ENCODE measurements at places on chromosomes 1 and 21.

GRCh38 chr21:27550287-27550686 is 583.4 kb upstream of the ADAMTS5 start:
- no peak for ATAC-seq

GRCh38 chr1:11337580-11338073 is 64.6 kb downstream of the UBIAD1 start:
- peak; percentile 55 for ATAC-seq

DNA sequence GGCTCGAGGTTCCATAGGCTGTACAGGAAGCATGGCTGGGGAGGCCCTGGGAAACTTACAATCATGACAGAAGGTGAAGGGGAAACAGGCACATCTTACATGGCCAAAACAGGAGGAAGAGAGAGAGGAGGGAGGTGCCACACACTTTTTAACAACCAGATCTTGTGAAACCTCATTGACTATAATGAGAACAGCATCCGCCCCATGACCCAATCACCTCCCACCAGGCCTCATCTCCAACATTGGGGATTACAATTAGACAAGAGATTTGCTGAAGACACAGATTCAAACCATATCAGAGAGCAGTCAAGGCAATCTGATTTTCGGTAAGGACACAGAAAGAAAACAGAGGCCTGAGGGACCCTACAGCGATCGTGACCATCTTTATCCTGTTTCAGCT is 41.7 kb downstream of the TNFRSF9 start:
- ATAC-seq = no peak

DNA sequence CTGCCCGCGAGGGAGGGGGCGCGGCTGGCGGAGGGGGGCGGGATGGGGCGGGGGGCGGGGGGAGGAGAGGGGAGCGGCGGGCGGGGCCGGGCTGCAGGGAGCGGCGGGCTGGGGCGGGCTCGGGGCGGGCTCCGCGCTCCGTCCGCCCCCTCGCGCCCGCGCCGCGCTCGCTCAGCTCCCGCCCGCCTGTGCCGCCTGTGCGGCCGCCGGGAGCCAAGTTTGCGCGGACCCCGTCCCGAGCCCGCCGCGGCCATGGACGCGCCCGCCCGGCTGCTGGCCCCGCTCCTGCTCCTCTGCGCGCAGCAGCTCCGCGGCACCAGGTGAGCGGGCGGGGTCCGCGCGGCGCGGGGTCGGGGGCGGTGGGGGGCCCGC is at the start of gene GABRD:
Gene GABRD, plus strand, starts transcription at position 174 of the 372 bp plus-strand sequence. Its CDS starts 79 bp downstream, at position 253.
- peak; percentile 18 for ATAC-seq

GRCh38 chr1:169585181-169585580 is 1.1 kb downstream of the F5 start:
- ATAC-seq = no peak

- ATAC-seq = no peak
Observed at GRCh38 chr1:26181586-26182382, 4.5 kb downstream of the CNKSR1 start.

DNA sequence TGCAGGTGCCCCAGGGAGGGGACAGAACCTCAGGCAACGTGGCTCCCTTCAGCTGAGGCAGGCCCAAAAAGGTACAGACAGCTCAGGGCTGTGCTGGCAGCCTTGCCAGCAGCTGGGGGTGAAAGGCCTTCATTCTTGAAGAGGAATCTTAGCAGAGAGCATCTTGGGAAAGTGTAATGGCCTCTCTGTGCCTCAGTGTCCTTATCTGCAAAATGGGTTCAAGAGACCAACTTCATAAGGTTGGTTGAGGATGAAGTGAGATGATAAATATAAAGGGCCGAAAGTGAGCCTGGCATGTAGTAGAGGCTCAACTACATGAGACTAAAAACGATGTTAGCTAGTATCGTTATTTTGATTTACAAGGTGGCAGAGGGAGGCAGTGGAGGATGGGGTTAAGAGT is 26.2 kb downstream of the TMCO4 start:
- no peak for ATAC-seq

GRCh38 chr1:21295002-21295401 is 4.7 kb upstream of the ECE1 start:
- peak; percentile 3 for ATAC-seq

- no peak for ATAC-seq
Observed at GRCh38 chr1:93349231-93350135, 3.8 kb downstream of the DR1 start.

- no peak for ATAC-seq
Observed at GRCh38 chr1:203380420-203381150, 29.7 kb upstream of the FMOD start.

- no peak for ATAC-seq
Observed at GRCh38 chr1:19648689-19649088, 4.6 kb downstream of the NBL1 start.

- ATAC-seq = no peak
Observed at GRCh38 chr1:241839369-241839979, 8.5 kb upstream of the EXO1 start.

GRCh38 chr1:65514041-65514440 is 93.6 kb downstream of the LEPR start:
- ATAC-seq = no peak

DNA sequence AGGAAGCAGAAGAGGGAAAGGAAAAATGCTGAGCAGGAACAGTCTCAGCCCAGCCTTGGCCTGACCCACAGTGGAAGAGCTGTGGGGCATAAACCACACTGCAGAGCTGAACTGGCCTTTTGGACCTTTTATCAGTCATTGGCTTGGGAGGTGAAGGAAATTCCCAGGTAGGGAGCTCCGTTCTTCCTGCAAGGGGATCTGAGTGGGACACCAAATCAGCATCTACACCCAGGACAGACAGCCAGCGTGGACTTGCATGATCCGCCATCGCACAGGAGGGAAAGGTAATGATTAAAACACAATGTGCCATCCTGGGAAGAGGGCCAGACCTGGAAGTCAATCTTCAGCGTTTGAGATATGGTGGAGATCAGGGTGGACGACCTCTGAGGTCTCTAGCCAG is 1.2 kb upstream of the MTFR1L start:
- ATAC-seq = no peak

- no peak for ATAC-seq
Observed at GRCh38 chr1:228378873-228379460, 27.7 kb downstream of the TRIM11 start.

DNA sequence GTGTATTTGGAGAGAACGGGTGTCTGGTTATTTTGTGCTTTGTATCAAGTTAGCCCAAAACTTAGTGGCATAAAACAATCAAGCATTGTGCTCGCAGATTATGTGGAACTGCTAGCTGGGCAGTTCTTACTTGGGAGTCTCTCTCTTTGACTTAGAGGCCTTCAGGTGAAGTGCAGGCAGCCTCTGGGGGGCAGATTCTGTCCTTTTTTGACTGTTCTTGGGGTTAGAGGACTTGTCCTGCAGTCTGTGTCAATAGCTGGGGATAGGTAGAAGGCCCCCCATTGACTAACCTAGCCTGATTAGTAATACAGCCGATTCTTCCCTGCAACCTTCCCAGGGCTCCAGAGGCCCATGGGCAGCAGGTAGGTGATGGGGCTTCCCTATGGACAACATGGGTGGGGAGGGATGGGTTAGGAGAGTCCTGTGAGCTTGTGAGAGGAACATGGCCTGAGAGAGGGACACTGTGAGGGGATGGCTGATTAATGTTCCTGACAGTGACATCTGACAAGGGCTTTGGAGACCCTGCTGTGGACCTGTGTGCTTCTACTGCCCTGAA is 37.2 kb upstream of the ACOT11 start:
- ATAC-seq = no peak

DNA sequence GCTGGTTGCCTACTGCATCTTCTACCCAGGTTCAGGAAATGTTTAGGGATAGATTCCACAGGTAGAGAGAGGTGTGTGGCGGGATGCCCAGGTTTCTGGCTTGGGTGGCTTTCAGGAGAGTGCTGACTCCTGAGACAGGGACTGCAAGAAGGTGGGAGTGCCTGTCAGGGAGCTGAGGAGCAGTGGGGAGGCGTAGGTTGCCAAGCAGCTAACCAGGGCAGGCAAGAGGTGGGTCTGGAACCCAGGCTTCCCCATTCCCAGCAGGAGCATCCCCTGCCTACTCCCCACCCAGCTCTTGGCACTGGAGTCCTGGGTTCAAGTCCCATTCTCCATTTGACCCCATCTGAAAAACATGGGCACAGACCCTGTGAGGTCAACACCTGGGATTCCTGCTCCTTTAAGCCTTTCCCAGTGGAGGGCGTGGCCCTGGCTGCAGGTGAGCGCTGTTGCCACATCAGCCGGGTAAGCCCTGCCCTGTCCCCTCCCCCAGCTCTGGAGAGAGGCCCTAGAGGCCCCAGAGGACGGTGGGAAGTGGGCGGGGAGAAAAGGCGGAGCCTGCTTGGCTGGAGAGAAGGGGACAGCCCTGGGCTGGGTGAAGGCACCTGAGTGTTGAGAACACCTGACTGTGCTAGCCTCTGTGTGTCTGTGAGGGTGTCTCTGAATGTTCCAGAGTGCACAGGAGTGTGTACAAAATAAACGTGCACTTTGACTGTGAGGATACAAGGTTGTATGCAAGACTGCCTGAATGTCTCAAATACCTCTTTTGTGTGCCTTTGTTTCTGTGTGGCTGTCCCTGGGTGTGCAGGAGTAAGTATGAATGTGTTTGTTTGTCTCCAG is 14.0 kb upstream of the SYNC start:
- ATAC-seq = peak; percentile 49

- ATAC-seq = no peak
Observed at GRCh38 chr1:23103001-23103889, 65.4 kb downstream of the LUZP1 start.

- ATAC-seq = no peak
Observed at GRCh38 chr21:28215214-28215954, 777.3 kb downstream of the LTN1 start.

GRCh38 chr1:84282780-84283333 is 18.7 kb upstream of the SAMD13 start:
- no peak for ATAC-seq

GRCh38 chr1:207748737-207749528 is 2.9 kb upstream of the CD46 start:
- ATAC-seq = no peak

DNA sequence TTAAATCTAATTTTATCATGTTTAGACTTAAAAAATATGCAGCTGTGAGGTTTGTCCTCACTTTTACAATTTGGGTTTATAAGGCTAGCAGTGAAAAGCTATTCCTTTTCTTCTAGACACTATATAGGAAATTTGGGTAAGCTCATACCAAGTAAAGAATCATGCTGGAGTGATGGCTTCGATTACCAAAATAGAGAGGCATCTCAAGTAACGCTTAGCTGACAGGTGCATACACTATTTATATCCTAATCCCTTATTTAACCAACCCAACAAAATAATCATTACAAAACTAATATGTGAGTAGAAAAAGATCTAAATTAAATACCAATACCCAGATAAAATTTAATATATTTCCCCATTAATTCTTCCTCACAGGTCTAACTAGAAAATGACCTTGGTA is 193.2 kb downstream of the LHX8 start:
- no peak for ATAC-seq

- ATAC-seq = no peak
Observed at GRCh38 chr21:42377211-42377950, 11.0 kb upstream of the TFF1 start.

- ATAC-seq = no peak
Observed at GRCh38 chr1:228850141-228851100, 115.1 kb downstream of the RHOU start.

DNA sequence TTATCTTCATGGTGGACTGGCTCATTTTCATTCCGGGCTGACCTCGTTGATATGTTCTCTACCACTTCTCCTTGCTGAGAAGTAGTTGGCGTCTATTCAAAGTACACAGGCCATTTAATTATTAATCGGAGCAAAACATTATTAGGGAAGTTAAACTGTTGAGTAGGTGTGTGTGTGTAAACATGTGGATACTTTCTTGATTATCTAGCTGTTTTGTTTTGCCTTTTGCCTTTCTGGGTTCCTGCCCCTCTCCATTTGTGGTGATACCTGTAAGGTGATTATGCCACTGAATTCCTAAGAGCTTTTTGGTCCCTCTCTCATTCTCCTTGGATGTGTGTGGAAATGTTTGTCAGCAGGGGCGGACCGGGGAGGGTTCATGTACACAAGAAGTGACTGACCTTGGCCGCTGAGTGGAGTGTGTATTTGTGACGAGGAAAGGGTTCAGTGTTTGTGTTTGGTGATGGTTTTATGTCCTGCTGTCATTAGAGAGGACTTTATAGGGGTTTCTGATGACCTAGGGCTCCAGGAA is 56.6 kb upstream of the PPP2R5A start:
- ATAC-seq = no peak

- ATAC-seq = no peak
Observed at GRCh38 chr1:34839526-34840305, 19.8 kb downstream of the SMIM12 start.

- ATAC-seq = no peak
Observed at GRCh38 chr1:67165468-67166041, 699 bp upstream of the IL23R start.

GRCh38 chr1:153985941-153986761 is at the start of gene RAB13:
Gene RAB13 (minus strand): TSS chr1:153986339. CDS start chr1:153986236, 103 bp downstream.
- peak; percentile 48 for ATAC-seq

DNA sequence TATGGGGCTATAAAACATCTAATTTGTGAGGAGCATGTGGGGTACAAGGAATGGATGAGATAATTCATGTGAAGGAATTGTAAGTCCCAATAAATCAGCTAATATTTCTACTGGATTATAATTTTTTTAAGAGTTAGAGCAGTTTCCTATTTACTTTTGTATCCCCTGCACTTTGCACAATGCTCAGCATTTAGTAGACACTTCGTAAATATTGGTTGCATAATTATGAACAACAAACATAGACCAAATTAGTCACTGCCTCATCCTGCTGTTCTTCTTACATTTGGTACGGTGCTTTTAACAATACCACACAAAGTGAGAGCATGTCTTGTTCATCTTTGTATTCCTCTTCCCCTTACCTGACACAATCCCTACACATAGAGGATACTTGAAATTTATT is 27.1 kb upstream of the RRP15 start:
- no peak for ATAC-seq

DNA sequence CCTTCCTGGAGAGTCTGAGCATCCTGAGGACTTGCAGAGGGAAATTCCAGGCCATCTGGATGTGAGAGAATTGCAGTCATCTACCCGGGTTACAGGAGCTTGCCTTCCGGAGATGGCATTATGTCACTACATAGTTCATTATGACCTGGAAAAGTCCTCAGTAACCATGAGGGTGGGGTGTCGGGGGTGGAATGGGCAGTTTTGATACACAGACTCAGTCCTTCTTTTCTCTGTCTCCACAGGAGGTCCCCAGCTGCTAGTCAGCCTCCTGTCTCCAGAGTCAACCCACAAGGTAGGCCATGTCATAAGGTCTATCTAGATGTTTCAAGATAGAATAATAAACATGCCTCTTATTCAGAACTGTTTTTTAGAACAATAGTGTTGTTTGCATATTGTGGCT is 268.2 kb upstream of the SGIP1 start:
- no peak for ATAC-seq

DNA sequence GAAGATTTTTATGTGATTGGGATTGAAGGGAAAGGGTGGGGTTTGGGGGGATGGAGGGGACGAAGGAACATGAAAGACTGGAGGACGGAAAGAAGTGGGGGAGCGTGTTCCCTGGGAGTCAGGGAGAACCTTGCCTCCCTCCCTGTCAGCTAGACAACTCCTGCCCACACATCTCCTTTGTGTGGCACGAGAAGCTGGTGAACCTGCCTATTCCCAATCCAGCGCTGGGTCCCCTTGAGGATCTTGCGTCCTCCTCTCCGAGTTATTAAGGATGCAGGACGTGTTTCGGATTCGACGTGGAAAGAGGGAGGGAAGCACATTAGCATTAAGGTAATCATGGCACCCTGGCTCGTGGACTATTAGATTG is 1.4 kb downstream of the LRRC7 start:
- ATAC-seq = no peak

- no peak for ATAC-seq
Observed at GRCh38 chr1:156772728-156773497, 5.6 kb downstream of the PRCC start.

- no peak for ATAC-seq
Observed at GRCh38 chr1:60921175-60921574, 161.2 kb upstream of the NFIA start.
